ENCODE measurements at places on chromosomes 5 and 9.

GRCh38 chr5:137462816-137463520 is 36.2 kb downstream of the SPOCK1 start:
- DNase-seq = no peak

DNA sequence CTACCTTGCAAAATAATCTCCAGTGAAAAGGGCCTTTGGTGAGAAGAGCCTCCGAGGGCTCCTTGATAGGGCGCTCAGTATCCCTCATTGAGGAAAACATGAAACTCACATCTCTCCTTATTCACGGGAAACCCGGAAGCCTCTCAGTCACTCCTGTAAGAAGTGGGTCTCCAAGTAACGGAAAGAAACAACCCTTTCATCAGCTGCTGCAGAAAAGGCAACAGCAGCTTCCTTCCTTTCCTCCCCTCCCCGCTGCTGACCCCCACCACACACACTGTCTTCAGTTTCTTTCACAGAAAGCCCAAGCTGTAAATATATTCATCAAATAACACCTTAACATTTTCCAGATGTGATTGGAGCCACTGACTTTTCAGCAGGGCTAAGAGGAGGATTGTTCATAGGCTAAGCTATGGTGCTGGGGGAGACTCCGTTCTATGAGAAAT is 81.4 kb downstream of the C9orf152 start:
- no peak for DNase-seq

- DNase-seq = no peak
These were observed 2.3 kb downstream of the ANXA2R start for GRCh38 chr5:43037636-43038495.

DNA sequence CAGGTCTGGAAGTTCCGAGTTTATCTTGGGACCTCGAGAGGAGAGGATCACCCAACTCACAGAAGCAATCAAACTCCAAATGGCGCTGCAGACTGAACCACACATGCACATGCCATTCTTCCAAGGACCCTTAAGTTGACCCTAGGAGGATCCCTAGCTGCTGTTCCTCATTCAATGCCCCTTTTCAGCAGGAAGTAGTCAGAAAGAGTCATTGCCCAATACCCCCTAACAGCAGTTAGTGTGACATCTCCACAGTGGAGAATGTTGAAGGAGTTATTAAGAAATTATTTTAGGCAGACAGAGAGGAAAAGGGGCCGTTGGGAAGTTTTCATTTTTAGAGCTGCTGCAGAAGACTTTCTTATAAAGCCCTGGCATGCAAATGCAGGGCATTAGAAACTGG is 229.9 kb upstream of the DAB2 start:
- DNase-seq = no peak

DNA sequence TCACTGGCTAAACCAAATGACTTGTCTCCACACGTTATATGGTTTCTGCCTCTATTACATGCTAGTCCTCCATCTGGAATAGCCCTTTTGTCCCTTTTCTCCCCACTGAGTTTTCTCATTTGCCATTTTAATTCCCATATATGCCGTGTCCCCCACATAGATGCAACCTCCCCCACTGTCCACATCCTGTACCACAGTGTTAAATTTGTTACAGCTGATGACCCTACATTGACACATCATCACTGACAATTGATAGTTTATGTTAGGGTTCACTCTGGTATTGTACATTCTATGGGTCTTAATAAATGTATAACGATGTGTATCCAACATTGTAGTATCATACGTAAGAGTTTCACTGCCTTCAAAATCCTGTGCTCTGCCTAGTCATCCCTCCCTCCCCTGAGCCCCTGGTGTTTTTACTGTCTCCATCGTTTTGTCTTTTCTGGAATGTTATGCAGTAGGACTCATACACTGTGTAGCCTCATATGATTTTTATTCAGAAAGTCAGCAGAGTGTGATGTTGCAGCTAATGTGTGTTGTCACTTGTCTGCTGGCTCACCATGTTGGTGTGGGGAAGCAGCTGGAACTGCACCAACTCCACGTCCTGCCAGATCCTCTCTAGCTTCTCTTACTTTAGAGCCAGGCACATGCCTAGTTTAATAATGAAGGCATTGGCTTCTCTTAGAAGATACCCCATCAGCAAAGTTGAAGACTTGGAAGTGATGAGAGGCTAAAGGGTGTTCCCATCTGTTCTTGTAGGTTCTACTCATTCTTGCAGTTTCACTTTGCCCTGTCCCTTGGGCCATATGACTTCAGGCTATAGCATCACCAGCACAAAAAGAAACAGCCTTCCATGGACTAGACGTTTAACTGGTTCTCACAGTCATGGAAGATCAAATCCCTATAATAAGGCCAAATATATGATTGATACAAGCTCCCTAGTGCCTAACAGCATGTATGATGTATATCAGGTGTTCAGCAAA is 30.2 kb downstream of the LRRC70 start:
- no peak for DNase-seq
